ENCODE measurements at places on chromosomes 13 and 19.

- DNase-seq = no peak
These were observed 19.0 kb upstream of the ISYNA1 start for GRCh38 chr19:18456974-18457373.

- no peak for DNase-seq
These were observed 676.7 kb upstream of the SPRY2 start for GRCh38 chr13:81017513-81018152.

GRCh38 chr13:97148894-97149293 lies 73.2 kb upstream of the MBNL2 start:
- DNase-seq = no peak

- DNase-seq = no peak
These were observed 18.4 kb upstream of the ATP8A2 start for GRCh38 chr13:25353344-25353743.

GRCh38 chr19:51904331-51905165 lies at the start of gene ZNF649:
ZNF649 (minus strand) TSS chr19:51905017; CDS start chr19:51900107, 4,910 bp downstream.
- DNase-seq = peak; percentile 75

DNA sequence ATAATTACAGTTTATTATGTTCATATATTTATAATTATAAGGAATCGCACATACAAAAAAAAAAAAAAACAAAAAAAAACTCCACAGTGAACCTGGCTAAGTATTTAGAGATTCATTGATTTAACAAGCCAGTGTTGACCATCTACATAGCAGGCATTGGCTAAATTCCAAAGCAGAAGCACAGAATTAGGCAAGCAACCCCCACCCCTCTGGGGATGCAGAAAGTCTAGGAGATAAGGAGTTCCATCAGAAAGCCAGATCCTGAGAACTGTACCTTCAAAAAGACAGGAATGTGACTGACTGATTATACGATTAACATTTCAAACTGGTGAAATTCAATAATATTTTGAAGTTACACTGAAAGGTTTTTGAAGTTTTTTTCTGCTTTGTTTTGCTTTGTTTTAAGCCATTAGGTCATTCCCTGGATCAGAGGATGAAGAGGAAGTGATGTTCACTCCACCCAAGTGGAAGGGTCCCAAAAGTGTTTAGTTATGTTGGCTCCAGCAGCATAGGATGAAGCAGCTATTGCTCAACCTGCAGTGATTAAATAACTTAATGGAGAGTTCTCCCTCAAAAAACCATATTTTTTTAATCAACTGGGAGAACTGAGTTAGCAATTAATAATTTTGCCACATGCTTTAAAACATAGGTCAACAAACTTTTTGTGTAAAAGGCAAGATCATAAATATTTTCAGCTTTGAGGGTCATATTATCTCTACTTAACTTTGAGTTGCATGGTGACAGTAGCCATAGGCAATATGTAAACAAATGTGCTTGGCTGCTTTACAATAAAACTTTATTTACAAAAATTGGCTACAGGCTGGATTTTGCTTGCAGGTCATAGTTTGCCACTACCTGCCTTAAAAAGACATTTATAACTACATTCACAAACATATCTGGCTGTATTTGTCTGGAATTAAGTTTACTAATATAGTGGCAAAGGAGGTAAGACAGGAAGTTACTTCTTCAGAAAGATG lies 49.6 kb downstream of the DOCK9 start:
- no peak for DNase-seq

GRCh38 chr19:3097442-3097871 lies 3.3 kb downstream of the GNA11 start:
- DNase-seq = no peak
